ENCODE measurements at places on chromosomes 1 and 21.

GRCh38 chr1:227913764-227914721, 33.7 kb downstream of the WNT9A start:
- no peak for DNase-seq

- peak; percentile 27 for DNase-seq
Observed at GRCh38 chr1:207414606-207415108, 39.5 kb upstream of the CR2 start.

GRCh38 chr21:37534431-37534830, 167.9 kb downstream of the DYRK1A start:
- no peak for DNase-seq

- no peak for DNase-seq
Observed at GRCh38 chr1:74790453-74790852, 57.5 kb downstream of the TYW3 start.

GRCh38 chr21:32256873-32257620, 21.8 kb downstream of the MIS18A start:
- DNase-seq, result no peak

GRCh38 chr1:113416496-113416895, 26.2 kb downstream of the MAGI3 start:
- DNase-seq, result no peak

DNA sequence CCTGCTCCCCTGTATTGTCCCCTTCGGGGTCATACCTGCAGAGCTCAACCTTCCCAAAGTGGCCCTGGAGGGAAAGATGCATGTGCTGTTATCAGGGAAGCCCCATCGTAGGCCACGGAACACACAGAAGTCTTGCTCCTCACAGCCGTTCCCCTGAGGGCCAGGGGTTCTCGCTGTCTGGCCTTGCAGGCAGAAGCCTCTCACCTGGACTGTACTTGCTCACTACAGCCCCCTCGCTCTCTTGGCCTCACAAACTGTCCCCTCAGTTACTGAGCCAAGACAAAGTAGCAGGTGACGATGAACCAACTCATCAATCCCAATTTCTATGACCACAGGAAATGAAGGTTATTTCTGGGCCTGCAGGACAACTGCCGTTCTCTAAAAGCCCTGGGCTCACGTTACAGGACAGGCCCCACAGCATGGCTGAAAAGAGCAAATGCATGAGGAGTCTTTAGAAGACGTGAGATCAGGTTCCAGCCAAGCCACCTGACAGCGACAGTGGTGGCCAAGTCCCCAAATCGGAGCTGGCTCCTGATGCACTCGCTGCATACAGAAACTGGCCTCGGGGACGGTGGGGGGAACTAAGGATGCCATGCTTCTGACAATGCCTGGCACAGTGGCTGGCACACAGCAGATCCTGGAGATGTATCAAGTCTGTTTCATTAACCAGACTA, 95.0 kb downstream of the RAVER2 start:
- DNase-seq, result no peak

DNA sequence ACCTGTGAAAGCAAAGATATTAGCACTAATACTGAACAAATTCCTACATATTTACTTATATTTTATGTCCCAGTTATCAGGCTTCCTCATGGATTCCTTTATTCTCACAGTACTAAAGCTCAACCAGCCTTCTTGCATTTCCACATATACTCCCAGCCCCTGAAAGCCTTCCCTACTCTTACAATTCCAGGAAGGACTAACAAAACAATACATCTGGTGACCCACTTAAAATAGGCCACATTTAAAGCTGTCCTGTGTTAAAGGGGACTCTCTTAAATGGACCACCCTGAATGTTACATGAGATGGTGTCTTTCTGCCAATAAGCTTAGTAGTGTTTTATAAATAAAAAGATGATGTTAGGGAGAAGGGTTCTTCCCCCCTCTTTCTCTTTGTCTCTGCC, 54.4 kb downstream of the NTMT2 start:
- DNase-seq, result no peak

DNA sequence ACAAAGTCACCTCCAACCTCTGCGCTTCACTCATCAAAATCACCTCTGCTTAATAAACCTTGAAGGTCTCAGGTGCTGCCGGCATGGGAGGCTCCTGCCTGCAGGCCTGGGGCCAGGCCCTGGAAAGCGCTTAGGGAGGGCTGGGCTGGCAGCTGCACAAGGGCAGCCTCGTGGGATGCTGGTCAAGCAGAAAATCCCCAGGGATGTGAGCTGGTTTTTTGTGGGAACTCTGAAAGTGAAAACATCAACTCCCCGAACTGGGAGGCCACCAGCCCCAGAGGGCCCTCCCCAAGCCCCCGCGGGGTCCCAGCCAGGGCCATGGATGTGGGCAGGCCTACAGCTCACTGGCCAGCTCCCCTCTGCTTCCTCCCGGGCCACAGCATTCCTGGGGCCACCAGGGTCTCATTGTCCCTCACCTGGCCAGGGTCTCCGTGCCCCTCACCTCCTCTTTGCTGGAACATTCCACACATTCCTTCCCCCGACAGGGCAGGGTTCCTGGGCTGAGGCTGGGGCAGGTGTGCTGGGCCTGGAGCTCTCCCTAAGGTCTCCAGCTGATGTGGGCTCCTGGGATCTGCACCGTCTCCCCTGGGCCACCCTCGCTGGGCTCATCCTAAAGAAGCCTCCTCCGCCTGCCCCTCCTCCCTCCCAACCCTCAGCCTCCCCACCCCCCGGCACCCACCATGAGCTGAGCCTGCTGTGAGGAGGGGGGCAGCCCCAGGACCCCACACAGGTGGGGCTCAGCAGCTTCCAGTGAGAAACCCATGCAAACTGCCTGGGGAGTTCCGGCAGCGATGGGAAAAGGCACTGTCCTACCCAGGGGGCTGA, 36.0 kb upstream of the POFUT2 start:
- no peak for DNase-seq

- DNase-seq, result peak; percentile 25
Observed at GRCh38 chr1:161730050-161730564, 8.8 kb downstream of the FCRLB start.

GRCh38 chr1:34825455-34826091, 32.8 kb downstream of the GJA4 start:
- no peak for DNase-seq

DNA sequence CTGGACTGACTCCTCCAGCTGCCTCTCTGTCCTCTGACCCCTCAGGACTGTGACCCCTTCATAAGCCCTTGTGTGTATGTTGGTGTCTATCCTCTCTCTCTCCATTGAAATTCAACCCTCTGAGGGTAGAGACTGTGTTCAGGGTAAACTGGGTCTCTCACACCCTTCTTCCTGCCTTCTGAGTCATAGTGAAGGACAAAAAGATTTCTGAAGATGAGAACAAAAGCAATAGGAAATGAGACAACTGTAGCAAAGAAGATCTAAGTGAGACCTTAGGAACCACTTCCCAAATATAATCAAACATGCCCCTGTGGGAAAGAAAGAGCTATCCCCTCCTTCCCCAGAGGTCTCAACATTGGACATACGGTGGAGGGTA, 16.9 kb downstream of the NUAK2 start:
- no peak for DNase-seq

- no peak for DNase-seq
Observed at GRCh38 chr1:156421939-156422601, 53.1 kb downstream of the RHBG start.

- no peak for DNase-seq
Observed at GRCh38 chr21:41170859-41171609, 3.1 kb downstream of the BACE2 start.

DNA sequence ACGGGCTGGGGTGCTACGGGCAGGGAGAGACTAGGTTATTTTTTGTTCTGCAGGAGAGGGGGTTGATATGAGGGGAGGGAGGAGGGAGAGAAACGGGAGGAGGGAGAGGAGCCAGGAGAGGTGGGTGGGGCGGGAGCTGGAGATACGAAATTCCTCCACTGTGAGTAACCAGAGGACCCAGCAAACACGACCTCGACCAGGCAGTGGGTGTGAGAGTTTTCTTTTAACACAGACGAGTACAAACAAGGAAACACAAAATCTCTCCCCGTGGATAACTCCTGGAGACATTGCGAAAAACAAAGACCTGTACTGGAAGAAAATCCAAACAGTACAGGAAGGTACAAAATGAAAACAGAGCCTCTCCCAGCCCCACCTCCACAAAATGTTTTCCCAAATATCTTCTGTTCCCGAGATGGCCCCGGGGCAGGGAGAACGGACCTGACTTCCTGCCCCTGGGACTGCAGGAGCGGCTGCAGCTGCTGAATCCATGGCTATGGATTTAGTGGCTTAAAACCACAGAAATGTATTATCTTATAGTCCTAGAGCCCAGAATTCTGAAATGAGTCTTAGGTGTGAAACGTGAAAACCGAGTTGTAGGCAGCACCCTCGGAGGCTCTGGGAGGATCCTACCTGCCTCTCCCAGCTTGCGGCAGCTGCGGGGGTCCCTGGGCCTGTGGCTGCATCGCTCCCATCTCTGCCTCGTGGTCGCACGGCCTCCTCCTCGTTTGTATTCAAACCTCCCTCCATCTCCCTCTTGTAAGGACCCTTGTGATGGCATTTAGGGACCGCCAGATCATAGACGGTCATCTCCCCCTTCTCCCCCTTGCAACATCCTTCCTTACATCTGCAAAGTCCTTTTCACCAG, 82.2 kb downstream of the RIPK4 start:
- DNase-seq, result no peak

- DNase-seq, result no peak
Observed at GRCh38 chr21:44687671-44688070, 5.7 kb upstream of the KRTAP12-1 start.

- DNase-seq, result no peak
Observed at GRCh38 chr1:109615879-109616278, 3.5 kb downstream of the GNAT2 start.

DNA sequence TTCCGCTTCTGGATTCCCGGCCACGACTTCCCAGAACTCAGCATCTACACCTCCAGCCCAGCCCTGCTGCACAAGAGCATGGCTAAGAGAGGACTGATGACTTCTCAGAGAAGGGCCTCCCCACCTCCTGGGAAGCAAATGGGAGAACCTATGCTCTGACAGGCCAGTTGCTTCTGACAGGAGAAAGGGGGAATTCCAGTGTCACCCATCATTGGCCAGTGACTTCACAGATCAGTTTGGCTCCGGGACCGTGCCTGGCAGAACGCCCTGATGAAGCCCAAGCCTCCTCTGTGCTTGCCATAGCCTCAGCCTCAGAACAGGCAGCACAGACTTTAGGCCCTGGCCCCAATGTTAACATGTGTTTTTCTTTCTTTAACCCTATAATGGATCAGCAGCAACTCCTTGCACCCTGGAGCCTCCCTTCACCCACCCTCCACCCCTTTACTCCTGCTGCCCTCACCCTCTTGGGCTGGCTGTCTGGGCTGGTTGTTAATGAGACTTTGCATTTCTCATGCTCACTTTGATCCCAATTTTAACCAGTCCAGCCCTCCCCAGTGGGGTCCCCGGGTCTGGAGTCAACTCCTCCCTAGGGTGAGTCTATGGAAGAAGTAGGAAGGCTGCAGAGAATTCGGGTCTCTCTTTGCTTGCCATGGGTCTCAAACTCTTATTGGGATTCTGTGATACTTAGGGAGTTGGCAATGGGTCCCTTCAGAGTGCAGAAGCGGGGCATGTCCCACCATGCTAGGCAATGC, 42.7 kb upstream of the SLC30A1 start:
- DNase-seq, result no peak

DNA sequence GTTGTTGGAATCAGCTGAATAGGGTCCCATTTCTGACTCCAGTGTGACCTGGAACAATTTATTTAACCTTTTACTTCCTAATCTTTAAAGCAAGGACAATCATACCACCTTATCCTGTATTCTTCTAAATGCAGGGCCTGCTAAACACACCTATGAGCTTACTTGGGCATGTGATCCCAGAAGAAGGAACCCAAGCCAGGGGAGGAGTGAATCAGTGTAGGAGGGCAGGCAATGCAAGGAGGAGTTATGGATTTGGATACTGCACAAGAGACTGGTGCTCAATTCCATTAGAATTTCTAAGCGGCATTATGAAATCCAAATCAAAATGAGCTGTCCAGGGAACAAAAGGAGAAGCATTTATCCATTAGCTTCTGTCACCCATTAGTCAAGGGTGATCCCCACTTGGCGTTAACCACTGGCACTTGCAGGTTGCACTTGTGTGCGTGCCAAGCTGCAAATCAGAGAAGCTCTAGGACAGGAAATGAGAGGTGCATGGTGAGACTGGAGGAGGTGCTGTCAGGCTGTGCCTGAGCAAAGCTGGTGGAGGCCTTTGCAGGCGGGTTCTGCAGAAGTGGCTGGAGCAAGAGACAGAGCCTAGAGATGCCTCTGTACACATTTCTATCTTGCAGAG, 297.2 kb upstream of the PLXNA2 start:
- DNase-seq, result no peak

DNA sequence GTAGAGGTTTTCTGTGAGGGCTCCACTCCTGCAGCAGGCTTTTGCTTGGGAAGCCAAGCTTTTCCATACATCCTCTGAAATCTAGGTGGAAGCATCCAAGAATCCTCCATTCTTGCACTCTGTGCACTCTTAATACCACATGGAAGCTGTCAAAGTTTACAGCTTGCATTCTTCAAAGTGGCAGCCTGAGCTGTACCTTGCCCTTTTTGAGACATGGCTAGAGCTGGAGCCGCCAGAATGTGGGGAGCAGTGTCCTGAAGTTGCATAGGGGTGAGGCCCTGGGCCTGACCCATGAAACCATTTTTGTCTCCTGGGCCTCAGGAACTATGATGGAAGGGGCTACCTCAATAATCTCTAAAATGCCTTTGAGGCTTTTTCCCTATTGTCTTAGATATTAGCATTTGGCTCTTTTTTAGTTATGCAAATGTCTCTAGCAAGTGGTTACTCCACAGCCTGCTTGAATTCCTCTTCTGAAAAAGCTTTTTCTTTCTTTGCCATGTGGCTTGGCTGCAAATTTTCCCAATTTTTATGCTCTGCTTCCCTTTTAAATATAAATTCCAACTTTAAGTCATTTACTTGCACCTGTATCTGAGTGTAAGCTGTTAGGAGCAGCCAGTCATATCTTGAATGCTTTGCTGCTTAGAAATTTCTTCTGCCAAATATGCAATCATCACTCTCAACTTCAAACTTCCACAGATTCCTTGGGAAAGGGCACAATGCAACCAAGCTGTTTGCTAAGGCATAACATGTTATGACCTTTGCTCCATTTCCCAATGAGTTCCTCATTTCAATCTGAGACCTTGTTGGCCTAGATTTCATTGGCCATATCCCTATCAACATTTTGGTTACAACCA, 92.1 kb upstream of the ARTN start:
- no peak for DNase-seq

GRCh38 chr1:149940427-149940826, 3.7 kb upstream of the MTMR11 start:
- no peak for DNase-seq

- DNase-seq, result no peak
Observed at GRCh38 chr1:89606227-89606980, 26.5 kb upstream of the LRRC8C start.

GRCh38 chr1:53294567-53294966, 33.3 kb downstream of the LRP8 start:
- peak; percentile 37 for DNase-seq

Data from activated T-cell treated with anti-CD3 and anti-CD28 coated beads for 48 hours (primary cell).